Activated CD4-positive, alpha-beta T cell treated with anti-CD3 and anti-CD28 coated beads, Interleukin-2, Interleukin-6, amounts not matched to agents 100 ng/mL and 50 ng/mL, durations not matched to agents 16 hours and 8 hours (primary cell): ENCODE measurements at places on chromosomes 1 and 21.

- no peak for DNase-seq
Observed at GRCh38 chr1:228901936-228902681, 166.8 kb downstream of the RHOU start.

DNA sequence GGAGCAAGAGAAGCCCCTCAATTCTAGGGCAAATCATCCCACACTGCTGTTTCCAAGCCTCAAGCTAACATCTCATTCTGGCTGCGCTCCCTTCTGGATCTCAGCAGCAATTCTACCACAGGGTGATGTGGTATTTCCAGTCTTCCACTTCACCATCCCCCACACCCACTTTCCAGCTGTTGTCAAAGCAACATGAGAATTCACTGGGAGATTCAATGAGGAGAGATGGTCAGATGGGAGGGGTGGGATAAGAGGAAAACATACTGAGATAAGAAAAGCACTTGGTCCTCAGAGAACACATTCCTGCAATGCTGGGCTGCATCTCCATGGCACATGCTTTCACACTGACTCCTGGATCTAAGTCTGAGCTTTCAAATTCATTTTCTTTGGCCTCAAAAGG is 47.3 kb upstream of the LRRC52 start:
- no peak for DNase-seq

- no peak for DNase-seq
Observed at GRCh38 chr1:221839321-221839720, 97.4 kb upstream of the DUSP10 start.

DNA sequence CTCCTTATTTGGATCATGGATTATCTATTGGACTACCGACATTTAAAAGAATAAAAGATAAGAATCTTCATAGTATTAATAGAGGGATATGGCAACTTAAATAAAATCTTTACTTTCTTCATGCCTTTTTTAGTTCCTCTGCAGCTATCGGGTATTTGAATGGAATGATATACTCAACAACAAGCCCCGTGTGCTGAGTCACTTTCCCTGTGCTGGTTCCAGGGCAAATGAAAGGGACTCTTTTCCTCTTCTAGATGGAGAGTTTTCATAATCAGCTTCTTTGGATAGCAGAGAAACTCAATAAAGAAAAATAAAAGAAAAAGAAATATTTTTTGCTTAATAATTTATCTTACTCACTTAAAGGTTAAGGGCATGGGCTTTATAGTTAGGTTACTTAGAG is 213.7 kb downstream of the LRRC40 start:
- DNase-seq = no peak

GRCh38 chr1:53896635-53897229 is 2.7 kb downstream of the DIO1 start:
- DNase-seq = no peak

- DNase-seq = no peak
Observed at GRCh38 chr1:24018611-24019580, 38.8 kb upstream of the SRSF10 start.

DNA sequence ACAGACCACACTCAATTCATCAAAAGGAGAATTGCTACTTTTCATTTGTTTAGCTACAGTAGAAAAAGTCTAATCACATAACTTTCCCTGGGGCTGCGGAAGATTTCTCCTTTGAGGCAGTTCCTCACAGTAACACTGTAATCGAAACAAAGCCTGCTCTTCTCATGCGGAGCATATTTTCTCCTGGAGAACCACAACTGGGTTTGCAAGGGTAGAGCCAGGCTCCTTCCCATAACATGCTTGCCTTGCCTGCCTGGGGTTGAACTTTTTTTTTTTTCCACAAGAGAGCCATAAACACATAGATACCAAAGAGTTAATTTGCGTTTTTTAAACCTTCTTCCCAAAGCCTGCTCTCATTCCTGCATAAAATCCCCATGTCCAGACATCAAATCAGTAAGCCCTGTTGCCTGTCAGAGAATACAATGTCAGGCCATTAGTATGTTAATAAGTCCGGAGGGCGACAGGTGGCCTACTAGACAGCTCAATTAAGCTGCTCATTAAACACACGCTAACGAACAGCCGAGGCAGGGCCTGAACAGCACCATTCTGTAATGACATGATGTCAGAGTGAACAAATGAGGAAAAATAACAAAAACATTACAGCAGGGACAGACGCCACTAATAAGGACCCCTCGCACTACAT is 107.1 kb upstream of the OLIG2 start:
- no peak for DNase-seq

DNA sequence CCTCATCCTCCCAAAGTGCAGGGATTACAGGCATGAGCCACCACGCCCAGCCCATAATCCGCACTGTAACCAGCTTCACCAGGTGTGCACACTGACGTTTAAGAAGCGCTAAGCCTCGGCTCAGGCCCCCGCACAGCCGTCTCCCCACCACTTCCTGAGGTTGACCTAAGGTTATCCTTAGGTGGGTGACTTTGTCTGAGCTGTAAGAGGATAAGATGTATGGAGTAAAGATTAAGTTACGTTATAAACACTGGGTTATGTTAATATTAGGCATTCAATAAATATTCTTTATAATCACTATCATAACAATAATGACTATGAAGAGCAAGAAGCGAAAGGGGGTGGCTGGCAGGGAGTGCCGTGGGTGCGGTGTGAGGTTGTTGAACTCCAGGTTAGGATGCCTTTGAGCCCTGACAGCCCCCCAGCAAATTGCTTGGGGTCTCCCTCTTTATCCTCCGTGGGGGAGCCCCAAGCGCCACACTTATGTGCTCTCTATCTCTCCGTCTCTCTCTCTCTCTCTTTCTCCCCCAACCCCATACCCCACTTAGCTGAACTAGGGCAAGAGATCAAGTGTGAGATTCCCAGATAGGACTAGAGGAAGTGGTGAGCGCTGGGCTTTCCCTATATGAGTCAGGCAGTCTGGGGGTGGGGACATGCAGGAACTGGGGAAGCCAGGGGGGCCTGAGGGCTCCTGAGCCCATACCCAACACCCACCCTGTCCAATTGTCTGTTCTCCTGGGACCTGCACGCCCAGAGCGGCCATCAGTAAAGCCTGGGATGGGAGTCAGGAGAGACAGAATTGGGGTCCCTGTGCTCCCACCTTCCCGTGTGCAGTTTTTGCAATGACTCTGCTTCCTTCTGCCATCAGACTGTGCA is 7.6 kb downstream of the EFHD2 start:
- peak; percentile 78 for DNase-seq

GRCh38 chr1:169586395-169587255 is at the start of gene F5:
F5 (minus strand) TSS chr1:169586481; CDS start chr1:169586386, 95 bp downstream.
- peak; percentile 90 for DNase-seq

DNA sequence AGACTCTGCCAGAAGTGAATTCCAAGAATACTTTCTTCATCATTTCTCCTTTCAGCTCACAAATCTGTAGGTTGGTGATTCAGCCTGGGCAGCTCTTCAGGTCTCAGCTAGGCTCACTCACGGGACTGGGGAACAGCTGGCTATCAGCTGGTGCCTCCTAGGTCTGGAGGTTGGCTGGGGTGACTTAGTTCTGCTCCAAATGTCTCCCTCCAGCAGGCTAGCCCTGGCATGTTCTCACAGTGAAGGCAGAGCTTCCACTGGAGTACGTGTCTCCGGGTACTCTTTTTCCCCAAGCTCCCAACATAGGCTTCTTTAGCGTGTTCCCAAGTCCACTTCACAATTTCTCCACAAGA is 12.5 kb upstream of the VAMP4 start:
- DNase-seq = no peak

GRCh38 chr1:161727256-161727924 is 6.0 kb downstream of the FCRLB start:
- peak; percentile 67 for DNase-seq

DNA sequence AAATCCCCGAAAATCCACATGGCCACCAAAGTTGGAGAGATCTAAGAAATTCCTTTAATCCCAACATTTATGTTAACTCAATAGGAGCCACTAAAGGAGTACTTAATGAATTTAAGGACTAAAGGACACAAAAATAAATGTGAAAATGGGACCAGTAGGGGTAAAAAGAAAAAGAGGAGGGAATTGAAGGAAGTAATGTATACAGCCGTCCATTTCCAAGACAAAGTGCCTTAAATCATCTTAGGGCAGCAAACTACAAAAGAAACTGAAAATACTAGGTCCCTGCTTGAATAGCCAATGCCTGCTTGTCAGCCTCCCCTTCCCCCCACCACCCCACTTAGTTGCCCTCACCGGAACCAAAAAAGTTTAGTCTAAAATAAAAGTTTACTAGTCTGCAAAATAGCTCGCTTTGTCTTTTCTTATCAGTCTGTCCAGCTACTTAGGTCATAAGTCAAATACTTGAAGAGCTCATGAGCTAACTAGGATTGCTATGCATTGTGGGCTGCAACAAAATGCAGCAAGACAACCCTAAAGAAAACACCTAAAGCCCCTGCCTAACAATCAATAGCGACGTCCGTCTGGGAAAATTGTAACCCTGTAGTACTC is 66.3 kb upstream of the TLR5 start:
- DNase-seq = no peak

- no peak for DNase-seq
Observed at GRCh38 chr1:158924677-158925076, 6.7 kb upstream of the PYHIN1 start.

DNA sequence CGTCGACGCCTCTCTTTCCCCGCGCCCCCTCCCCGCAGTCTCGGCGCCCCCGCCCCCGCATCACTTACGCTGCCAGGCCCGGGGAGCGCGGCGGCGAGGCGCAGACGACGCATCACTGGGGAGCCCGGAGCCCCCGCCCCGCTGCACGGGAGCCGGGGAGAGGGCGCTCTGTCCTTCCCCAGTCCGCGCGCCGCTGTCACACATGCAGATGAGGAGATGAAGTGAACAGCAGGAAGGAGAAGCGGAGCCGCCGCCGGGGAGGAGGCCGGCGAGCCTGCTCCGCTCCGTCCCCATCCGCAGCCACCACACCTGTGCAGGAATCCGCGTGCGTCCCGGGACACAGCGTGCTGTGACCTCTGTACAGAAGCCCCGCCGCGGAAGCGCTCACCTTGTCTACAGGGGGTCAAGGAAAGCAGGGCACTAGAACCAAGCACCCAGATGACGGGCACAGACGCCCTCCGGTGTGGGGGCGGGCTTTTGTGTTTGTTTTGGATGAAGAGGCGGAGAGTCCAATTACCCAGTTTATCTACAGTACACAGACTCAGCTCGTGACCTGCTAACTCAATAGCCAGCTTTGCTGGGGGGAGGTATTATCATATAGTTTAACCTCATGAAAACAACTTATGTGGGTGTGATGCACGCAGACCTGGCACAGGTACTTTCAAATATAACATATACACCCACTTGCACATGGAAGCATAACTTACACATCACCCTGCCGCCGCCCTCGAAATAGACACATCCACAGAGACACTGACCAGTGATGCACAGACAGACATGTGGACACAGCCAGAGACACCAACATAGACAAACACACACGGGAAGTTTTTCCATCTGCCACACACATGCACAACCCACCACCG is 12.4 kb downstream of the KLHDC8A start:
- DNase-seq = no peak

- DNase-seq = peak; percentile 88
Observed at GRCh38 chr1:40665335-40666171, at the start of gene RIMS3. RIMS3 (minus strand) TSS chr1:40665682; CDS start chr1:40641925, 23,757 bp downstream.

DNA sequence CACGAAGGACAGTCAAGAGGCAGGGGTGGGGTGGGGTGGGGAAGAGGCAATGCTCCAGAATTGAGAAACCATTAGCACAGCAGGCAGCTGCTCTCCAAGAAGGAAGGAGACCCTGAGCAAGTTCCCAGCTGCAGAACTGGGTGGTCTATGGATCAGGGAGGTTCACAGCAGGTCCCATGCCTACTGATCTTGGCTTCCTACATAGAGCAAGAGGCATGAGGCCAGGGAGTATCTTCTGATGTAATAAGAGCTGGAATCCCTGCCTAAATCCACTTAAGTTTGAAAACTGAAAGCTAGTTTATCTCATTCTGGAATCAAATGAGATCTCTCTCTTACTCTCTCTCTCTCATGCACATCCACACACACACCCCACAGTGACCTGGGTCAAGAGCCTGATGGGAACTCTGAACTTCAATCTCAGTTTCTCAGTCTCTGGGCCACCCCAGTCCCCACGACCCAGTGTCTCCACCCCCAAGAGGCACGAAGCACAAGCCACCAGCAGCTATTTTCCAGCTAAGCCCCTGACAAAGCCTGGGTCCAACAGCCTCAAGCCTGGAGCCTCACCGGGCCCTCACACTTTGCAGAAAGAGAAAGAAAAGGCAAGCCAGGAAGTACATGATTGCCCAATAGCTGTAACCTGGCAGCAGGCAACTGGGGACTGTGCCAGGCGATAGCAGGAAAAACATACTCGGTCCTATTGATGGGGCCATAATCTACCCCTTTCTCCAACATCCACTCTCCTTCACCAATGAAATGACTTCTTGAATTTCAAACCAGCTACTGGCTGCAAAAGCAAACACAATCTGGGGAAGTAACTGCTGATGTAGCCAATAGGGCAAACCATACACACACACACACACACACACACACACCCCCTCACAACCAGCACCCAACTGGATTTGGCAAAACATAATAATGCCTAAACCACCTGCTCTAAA is 2.2 kb downstream of the NUAK2 start:
- peak; percentile 35 for DNase-seq

DNA sequence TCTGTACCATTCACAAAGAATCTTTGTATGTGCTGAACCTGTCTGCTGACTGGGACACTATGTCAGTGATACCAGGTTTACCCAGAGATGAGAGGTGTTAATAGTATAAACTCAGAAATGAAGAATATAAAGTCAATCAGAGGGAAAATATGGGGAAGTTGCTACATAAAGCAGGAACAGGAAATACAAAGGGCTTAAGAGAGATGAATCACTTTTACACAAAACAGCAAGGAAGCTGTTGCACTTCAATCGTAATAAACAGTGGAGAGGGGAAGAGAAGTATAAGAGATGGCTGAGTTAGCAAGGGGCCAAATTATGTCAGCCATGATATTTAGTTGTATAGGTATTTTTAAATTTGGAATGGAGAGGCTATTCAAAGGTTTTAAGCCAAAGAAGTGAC is 890.2 kb upstream of the NCAM2 start:
- DNase-seq = no peak

- DNase-seq = no peak
Observed at GRCh38 chr1:42834803-42835202, 11.6 kb upstream of the ZNF691 start.

- DNase-seq = no peak
Observed at GRCh38 chr1:196477262-196477661, 131.0 kb downstream of the KCNT2 start.

DNA sequence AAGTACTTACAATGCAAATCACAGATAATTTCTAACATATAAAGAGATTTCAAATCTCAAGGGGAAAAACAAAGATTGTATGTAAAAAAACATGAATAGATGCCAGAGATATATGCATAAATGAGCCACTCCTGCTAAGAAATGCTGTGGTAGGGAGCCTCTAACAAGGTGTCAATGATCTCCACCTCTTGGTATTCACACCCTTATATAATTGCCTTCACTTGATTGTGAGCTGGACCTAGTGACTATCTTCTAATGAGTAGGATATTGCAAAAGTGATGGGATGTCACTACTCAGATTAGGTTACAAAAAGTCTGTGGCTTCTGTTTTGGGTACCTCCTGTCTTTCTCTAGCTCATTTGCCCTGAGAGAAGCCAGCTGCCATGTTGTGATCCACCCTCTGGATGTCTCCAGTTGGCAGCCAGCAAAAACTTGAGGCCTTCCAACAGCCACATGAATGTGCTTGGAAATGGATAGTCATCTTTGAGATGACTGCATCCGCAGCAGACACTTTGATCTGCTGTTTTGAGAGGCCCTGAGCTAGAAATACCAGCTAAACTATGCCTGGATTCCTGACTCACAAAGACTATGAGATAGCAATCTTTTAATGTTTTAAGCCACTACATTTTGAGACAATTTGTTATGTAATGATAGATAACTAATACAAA is 196.1 kb upstream of the FGGY start:
- DNase-seq = no peak
